Neural cell (in vitro differentiated cells): ENCODE measurements at places on chromosomes 1 and 21. TPM values are rescaled to one million over a fixed set of nuclear protein-coding genes. Genes with fewer than 3 reads are reported as not detected.

The AHCTF1 gene
- polyA plus RNA-seq = 27.1 and 28.5 TPM in 2 replicates

The GPR25 gene
- not detected in 2 replicates for polyA plus RNA-seq

The FYB2 gene
- polyA plus RNA-seq = 0.69 TPM in 1 of 2 replicates, not detected in the other

The ADAMTSL4 gene
- 0.56 TPM in 1 of 2 replicates, not detected in the other for polyA plus RNA-seq

The GUCA2B gene
- polyA plus RNA-seq = not detected in 2 replicates

The STUM gene
- 0.44 and 0.52 TPM in 2 replicates for polyA plus RNA-seq

The ASB17 gene
- polyA plus RNA-seq = not detected in 2 replicates

The PLCH2 gene
- polyA plus RNA-seq = 5.7 and 6.6 TPM in 2 replicates

The SPRR3 gene
- not detected in 2 replicates for polyA plus RNA-seq

The GJB3 gene
- not detected in 2 replicates for polyA plus RNA-seq

The DMBX1 gene
- polyA plus RNA-seq = 0.28 TPM in 1 of 2 replicates, not detected in the other
